ENCODE measurements at places on chromosomes 11 and 22.

DNA sequence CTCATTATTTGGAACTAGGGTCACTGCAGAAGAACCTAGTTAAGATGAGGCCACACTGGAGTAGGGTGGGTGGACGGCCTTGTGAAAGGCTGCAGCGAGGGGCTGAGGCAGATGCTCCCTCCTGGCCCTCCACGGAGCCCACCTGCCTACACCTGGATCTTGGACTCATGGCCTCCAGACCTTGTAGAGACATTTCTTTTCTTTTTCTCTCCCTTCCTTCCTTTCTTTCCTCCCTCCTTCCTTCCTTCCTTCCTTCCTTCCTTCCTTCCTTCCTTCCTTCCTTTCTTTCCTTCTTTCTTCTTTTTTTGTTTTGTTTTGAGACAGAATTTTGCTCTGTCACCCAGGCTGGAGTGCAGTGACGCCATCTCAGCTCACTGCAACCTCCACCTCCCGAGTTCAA, 26.6 kb downstream of the DUSP8 start:
- no peak for DNase-seq

- no peak for DNase-seq
Observed at GRCh38 chr11:3197044-3197695, 21.4 kb downstream of the MRGPRG start.

GRCh38 chr22:43186272-43187170, at the start of gene TTLL12:
TTLL12 (minus strand) TSS chr22:43187134; CDS start chr22:43187069, 65 bp downstream.
- DNase-seq = peak; percentile 38

GRCh38 chr11:126188332-126189108, 22.9 kb downstream of the RPUSD4 start:
- no peak for DNase-seq

GRCh38 chr22:24576778-24577177, 16.1 kb downstream of the LRRC75B start:
- DNase-seq = no peak

DNA sequence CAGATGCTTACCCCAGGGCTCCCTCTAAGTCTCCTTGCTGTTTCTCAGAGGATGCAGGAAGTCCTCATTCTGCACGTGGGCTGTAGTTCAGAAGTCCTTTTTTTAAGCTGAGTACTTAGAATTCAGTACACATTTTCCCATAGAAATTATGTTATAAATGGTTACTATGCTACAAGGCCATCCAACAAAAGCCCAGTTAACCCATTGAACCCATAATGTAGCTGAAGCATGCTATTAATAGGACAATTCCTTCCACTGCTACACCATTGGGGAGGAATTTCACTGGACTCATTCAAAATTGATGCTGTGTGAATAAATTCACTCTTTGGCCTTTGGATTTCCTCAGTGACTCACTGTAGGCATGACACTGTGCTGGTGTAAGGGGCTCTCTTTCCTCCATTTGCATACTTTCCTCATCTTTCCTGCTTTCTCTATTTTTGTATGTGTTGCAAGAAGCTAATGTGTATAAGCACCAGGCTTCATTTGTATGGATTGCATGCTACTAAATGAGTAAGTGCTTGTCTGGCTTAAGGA, 148.0 kb downstream of the NTM start:
- DNase-seq = no peak

- no peak for DNase-seq
Observed at GRCh38 chr11:102589047-102589459, 36.1 kb downstream of the MMP20 start.

DNA sequence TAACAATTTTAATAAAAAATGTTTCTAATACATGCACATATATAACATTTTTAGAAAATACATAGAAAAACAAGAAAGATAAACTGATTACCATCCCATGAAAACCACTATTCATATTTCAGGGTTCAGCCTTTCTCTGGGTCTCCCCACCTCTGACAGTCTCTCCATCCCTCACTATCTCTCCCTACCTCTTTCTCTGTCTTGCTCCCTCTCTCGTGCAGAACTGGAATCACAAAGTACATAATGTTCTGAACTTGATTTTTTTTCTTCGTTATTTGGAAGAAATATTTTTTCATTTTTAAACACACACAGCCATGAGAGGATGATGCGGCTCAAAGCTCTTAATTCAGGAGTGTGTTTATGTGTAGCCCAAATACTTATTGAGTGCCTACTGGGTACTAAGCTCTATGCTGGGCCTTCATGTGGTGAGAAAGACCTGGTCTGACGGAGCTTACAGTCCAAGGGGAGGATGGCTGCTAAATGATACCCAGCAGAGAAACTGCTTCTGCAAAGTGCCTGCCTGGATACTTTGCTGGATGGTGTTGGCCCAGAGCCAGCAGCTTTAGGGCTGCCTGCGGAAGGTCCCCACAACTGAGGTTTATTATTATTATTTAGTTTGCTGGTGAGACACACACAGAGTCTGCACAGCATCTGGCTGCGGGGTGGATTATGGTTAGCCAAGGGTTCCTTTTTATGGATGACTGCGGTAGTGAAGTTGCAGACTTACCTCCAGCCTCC, 42.6 kb downstream of the SC5D start:
- no peak for DNase-seq

DNA sequence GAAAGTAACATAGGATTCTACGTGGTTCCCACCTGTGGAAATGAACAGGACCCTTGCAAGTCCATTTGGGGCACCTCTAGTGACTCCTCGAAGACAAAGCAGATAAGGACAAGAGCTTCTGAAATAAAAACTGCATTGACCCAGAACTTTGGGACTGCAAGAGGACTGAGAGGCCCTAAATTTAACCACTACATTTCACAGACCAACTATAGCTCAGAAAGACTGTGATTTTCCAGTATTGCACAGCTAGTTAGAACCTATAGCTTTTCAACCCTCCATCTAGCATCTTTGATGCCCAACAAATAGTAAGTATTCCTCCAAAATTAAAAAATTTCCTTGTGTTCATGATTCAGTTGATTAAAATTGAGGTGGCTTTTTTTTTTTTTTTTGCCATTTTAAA, 107.6 kb upstream of the CD44 start:
- DNase-seq = no peak
